Hematopoietic multipotent progenitor cell treated with erythropoietin and hydrocortisone succinate and interleukin-3 and kit ligand, for 15 days (in vitro differentiated cells): ENCODE measurements at places on chromosomes 1 and 21.

- no peak for DNase-seq
These were observed 50.3 kb downstream of the NUP210L start for GRCh38 chr1:154104433-154105082.

DNA sequence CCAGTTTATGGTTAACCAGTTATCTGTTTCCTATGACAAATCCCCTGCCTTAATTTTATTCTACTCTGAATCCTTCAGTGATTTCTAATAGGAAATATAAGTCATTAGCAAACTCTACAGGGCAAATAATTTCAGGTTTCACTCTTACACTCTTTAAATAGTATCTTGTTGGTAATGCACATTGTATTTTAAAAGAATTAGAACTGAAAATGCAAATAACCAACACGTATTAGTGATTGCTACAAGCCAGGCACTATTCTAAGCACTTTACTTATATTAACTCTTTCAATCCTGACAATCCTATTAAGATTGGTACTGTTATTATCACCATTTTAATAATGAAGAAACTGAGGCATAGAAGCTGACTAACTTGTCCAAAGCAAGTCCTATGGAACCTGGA, 48.3 kb upstream of the LHX8 start:
- DNase-seq = no peak

GRCh38 chr1:27931184-27931583, 3.6 kb upstream of the SMPDL3B start:
- no peak for DNase-seq

GRCh38 chr21:17602874-17603273, 9.8 kb downstream of the BTG3 start:
- no peak for DNase-seq

- DNase-seq = no peak
These were observed 203.7 kb upstream of the C1orf87 start for GRCh38 chr1:60277269-60277668.

DNA sequence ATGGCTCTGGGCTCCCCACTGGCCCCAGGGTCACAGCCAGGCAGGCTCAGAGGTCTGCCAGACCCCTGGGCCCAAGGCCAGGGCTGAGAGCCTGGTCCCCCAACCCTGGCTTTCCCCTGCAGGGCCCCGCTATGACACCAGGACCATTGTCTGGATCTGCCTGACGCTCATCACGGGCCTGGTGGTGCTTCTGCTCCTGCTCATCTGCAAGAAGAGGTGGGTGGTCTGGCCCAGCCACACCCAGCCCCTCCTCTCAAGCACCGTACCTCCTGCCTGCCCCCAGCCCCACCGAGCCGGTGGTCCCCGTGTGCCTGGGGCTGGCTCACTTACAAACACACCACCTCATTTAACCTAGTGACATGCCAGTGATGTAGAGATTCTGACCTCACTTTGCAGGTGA, 31.8 kb downstream of the EPHA8 start:
- no peak for DNase-seq

- no peak for DNase-seq
These were observed 3.1 kb downstream of the OLIG2 start for GRCh38 chr21:33028773-33029384.

GRCh38 chr1:243254233-243254926, 701 bp downstream of the CEP170 start:
- peak; percentile 70 for DNase-seq

GRCh38 chr1:190759807-190760206, 282.1 kb upstream of the BRINP3 start:
- DNase-seq = no peak

GRCh38 chr1:21192284-21192683, 15.6 kb upstream of the EIF4G3 start:
- no peak for DNase-seq

- no peak for DNase-seq
These were observed 646 bp upstream of the RRP15 start for GRCh38 chr1:218284377-218284916.

DNA sequence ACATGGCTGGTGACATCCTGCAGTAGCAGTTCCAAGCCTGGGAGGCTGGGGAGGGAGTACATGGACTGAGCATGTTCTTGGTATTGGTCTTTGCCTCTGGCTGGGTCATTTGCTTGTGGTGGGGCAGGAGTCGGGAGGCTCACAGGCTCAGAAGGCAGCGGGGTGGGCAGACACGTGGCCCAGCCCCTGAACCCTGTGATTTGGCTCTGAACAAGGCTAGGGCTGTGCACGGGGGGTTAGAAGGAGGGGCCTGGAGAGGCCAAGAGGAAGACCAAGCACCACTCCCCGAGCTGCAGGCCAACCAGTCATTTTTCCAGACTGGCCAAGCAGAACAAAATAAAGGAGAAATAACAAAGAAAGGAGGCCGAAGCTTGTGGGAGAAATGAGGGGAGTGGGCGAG, 9.7 kb upstream of the PRELP start:
- no peak for DNase-seq

GRCh38 chr21:25324666-25325065, 282.6 kb downstream of the MRPL39 start:
- DNase-seq = no peak

DNA sequence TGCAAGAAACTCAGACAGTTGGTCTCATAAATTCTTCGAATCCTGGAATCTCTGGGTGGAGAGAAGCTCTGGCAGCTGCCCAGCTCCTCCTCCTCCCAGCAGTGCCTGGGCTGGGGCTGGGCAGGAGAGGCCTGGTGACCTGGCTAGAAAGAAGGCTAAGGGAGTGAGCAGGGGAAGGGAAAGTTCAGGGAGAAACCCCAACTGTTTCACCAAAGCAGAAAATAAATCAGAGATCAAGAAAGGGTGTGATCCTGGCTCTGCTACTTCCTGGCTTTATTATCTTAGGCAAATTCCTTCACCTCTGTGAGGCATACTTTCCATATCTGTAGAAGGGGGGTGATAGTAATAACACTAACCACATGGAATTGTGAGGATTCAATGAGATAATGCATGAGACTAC, 8.8 kb upstream of the COL16A1 start:
- no peak for DNase-seq

GRCh38 chr1:235069577-235070563, 58.8 kb downstream of the TOMM20 start:
- DNase-seq = no peak

GRCh38 chr1:47669081-47669585, 231.3 kb downstream of the FOXD2 start:
- DNase-seq = no peak

GRCh38 chr1:57772580-57773195, 348.8 kb upstream of the DAB1 start:
- no peak for DNase-seq

DNA sequence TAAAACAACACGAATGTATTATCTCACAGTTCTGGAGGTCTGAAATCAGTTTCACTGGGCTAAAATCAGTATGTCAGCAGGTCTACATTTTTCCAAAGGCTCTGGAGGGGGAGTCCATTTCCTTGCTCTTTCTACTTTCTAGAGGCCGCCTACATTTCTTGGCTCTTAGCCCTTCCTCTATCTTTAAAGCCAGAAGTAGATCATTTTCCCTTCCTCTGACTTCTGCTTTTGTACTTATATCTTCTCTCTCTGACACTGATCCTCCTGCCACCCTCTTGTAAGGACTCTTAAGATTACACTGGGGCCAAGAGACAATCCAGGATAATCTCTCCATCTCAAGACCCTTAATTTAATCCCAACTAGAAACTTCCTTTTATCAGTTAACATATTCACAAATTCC, 41.4 kb downstream of the MSH4 start:
- DNase-seq = no peak

DNA sequence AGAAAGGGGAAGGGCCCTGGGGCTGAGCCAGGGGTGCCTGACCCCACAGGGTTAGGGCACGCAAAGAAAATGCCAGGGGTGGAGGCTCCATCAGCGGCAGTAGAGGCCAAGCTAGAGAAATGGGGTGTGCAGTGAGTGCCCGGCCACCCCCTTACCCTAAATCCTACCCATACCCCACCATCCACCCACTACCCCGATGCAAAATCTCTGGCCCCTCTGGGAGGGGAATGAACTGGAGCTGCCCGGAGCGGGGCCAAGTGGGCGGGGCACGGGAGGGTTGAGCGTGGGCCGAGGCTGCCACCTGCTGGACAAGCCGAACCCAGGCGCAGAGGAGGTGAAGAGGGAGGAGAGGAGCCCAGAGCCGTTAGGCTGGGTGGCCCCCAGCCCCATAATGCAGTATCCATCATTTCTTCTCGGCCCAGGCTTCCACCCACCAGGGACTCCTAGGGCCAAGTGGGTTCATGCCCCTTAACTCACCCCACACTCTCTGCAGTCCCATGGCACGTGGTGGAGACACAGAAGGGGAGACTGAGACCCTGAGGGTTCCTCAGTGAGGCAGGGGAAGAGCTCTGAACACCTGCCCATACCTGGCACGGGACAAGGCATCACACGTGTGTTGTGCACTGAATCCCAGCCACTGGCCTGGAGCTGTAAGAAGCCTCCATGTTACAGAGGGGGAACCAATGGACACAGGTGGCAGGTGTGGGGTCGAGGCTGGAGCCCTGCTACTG, 1.4 kb upstream of the C1QC start:
- peak; percentile 65 for DNase-seq

- DNase-seq = peak; percentile 76
These were observed 21.2 kb downstream of the SLC45A3 start for GRCh38 chr1:205658943-205659581.

DNA sequence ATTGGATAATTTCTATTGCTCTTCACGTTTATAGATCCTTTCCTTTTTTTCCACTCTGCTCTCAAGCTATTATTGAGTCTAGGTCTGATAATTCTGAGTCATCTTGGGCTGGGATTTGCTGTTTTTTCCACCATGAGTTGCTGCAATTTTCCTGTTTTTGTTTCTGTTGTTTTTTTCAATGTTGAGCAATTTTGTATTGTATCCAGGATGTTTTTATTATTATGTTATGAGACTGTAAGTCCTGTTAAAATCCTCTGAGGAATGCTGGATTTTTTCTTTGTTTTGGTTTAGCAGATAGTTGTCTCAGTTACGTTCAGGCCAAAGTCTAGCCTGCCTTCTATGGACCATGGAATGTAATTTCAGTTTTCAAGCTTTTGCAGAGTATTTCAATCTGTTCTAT, 13.0 kb upstream of the SLC35A3 start:
- DNase-seq = no peak

DNA sequence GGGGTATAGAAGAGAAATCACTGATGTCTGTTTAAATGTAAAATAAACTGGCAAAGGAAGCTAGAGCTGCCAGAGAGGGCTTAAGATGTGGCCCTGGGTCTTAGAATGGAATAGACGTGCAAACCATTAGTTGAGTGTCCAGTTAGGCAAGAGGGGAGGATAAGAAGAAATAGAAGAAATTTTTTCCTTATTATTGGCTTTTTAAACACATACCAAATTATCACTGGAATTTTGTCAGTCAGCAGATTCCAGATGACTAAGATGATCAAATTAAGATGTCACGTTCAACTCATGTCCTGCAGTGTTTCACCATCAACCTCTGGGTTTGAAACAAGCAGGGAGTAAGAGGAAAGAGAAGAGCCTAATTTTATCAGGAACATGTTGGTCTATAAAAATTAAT, 71.6 kb upstream of the C1orf21 start:
- DNase-seq = no peak

GRCh38 chr1:225931270-225932136, 7.5 kb upstream of the PYCR2 start:
- DNase-seq = peak; percentile 71

- DNase-seq = no peak
These were observed 319.0 kb downstream of the HHAT start for GRCh38 chr1:210647406-210648333.

GRCh38 chr1:19670787-19671186, 6.1 kb downstream of the HTR6 start:
- no peak for DNase-seq

DNA sequence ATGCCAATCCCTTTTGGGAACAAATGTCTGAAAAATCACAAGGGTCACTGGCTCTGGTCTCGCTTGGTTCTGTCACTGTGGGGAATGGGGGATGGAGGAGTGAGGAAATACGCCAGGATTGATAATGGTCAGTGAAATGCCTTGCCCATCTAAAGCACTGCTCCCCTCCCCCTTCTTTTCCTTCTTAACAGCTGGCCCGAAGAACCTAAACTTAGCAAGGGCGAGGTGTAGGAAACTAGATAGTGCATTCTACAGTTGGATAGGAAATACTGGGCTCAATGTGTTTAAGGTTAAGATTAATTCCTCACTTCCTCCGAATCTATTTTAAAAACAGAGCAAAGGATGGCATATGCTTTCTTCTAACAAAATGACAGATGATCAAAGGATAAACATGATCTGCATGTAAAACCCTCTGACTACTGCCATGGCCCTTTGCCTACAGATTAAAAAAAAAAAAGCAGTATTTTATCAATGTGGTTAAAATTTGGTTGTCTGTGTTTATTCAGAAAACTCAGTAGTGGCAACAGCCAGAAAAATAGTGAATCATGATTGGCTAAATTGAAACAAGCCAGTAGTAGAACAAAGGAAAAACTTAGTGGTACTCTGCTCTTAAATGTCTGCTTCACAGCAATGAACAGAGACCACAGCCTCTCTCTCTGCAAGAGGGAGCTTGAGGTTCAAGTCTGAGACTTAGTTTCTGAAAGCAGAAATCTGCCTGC, 86.1 kb upstream of the VAV3 start:
- DNase-seq = no peak

- no peak for DNase-seq
These were observed 2.2 kb upstream of the PRKCZ start for GRCh38 chr1:2047749-2048729.

GRCh38 chr1:160622501-160623226, 24.2 kb downstream of the SLAMF1 start:
- no peak for DNase-seq

DNA sequence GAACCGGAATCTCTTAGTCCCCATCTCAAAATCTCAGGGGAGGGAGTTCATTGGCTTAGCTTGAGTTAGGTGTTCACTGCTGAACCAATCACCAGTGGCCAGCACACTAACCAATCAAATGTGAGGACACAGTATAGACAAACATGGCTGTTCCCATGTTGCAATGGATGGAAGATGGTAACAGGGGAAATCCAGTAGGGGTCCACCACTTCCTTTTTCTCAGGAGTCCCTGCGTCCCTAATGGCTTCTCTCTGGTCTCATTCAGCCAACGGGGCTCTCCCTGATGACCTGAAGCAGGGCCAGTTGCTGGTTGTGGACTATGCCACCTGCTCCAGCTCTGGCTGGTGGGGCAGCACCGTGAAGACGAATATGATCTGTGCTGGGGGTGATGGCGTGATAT, 9.7 kb downstream of the CELA2B start:
- no peak for DNase-seq

GRCh38 chr1:116989835-116990234, 11.7 kb upstream of the CD101 start:
- DNase-seq = no peak

- peak; percentile 43 for DNase-seq
These were observed 10.7 kb upstream of the SDC3 start for GRCh38 chr1:30919025-30919881.

- no peak for DNase-seq
These were observed 5.7 kb downstream of the FHL3 start for GRCh38 chr1:37999430-38000232.
